CD4-positive, alpha-beta memory T cell (primary cell): ENCODE measurements at places on chromosomes 5 and 9.

DNA sequence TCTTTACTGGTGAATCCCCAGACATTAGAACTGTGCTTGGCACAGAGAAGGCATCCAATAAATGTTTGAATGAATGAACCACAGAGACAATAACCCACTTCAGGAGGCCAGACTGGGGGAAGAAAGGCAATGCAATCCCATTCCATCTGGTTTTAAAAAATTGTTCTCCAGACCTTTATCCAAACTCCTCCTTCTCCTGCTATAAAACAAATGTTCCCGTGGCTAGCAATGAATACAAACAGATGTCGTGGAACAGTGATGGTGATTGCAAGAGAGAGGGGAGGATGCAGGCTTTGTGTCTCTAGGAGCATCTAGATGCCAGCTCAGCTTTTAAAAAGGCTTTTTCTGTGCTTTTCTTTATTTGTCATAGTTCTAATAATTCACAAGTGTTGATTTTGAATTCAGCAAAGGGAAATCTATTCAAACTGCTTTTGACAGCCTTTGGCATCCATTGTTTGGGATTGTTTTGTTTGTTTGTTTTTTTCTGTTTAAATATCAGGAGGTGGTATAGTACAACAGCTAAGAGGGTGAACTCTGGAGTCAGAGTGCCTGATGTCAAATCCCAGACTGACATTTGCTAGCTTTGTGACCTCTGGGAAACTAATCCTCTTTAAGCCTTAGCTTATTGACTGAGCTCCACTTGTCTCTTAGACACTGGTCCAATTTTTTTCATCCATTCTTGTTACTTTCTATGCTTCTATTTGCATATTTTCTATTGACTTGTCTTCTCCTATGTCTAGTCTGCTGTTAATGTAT is 59.1 kb downstream of the TNFSF15 start:
- no peak for DNase-seq

DNA sequence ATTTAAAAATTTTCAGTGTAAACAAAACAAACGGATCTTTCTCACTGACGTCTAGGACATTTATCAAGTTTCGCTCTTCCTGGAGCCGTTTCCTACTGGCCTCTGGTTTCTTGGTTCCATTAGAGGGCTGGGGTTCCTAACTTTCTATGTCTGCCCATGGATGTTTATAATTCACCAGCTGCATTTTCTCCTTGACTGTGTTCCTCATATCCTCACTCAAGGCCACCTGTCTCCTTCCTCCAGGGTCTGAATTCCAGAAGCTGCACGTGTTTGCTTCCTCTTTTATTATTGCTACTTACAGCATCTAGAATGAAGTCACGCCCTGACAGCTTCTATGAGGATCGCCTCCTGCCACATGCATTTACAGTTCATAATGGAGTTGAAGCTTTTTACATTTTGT is 74.1 kb upstream of the BASP1 start:
- no peak for DNase-seq

DNA sequence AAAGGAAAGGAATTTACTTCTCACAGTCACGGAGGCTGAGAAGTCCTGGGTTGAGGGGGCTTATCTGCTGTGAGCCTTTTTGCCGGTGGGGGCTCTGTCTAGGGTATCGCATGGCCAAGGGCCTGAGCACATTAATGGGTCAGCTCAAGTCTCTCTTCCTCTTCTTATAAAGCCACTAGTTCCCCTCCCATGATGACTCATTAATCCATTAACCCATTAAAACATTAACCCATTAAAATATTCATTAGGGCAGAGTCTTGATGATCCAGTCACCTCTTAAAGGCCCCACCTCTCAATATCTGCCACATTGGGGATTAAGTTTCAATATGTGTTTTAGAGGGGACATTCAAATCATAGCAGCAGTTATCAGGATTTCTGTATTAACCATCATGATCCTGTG is 406.3 kb downstream of the SPOCK1 start:
- DNase-seq, result no peak

DNA sequence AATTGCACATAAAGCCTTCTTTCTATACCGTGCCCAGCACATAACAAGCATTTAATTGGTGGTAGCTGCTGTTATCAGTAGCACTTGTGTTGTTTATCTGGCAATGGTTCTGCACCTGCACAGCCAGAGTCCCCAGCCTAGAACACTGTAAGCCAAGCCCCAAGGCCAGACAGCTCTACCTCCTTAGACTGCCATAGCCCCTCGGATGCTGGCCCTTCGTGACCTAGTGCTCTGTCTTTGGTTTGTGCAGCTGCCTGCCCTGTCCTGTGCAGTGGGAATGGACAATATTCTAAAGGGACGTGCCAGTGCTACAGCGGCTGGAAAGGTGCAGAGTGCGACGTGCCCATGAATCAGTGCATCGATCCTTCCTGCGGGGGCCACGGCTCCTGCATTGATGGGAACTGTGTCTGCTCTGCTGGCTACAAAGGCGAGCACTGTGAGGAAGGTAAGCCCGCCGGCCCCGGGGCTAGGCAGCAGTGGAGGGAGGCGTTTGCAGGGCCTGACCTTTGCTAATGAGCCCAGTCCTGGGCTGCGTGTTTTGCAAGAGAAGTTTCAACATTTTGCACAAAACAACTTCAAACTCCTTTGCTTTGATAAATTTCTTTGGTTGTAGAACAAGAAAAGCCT is 173.3 kb upstream of the WWC1 start:
- DNase-seq, result no peak

DNA sequence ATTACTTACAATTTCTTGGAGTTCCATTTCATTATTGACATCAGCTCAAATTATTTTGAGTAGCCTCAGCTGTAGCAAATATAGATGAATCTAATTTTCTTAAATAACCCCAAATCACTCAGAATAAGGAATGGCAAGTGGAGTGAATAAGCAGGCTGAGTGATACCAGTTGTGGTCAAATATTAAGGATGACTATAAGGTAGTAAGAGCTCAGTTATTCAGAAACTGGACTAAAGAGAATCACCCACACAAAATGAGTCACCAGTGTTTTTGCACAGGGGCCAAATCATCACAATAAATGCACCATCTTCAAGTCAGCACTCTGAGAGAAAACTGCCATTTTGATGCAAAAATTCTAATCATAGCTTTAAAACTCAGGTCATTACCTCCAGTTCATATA is 128.9 kb upstream of the TARS1 start:
- no peak for DNase-seq
